ENCODE measurements at places on chromosomes 7 and 10.

DNA sequence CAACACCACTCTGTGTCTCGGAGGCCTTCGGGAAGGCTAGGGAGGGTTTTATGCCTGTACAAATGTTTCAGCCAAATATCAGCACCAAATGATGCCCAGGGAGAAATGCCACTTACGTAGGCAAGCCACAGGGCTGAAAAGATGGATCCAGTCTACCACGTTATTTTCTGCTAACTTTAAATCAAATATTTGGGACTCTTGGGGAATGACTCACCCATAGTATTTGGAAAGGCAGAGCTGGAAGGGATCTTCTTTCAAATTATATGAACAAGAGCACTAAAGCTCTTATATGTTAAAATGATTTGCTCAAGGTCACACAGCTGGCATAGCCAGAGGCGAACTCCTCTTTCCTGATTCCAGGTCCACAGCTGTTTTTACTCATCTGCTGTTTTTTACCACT lies 591.4 kb downstream of the SORCS1 start:
- DNase-seq = no peak

- no peak for DNase-seq
These were observed 38.4 kb downstream of the STAM start for GRCh38 chr10:17682236-17682946.

- DNase-seq = no peak
These were observed 558.7 kb downstream of the PTPRN2 start for GRCh38 chr7:158028971-158029370.

GRCh38 chr7:122485856-122486255 lies 181.3 kb upstream of the FEZF1 start:
- DNase-seq = no peak

DNA sequence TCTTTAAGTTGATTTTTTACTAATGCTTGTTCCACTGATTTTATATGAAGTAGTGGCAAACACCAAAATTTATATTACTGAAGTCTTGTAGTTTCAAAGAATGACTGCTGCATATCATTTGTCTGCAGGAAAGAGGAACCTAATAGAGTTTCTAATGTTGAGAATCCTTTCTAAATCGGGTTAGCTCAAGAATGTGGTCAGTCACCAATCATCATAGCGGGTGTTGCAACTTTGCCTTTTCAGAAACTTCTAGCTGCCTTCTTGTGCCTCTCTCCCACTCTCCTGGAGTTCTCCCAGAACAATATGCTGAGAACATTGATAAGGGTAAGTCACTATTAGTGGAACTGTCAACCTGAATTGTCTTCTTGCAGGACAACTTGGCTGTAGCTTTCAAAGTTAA lies 524.8 kb upstream of the SORCS1 start:
- DNase-seq = no peak

DNA sequence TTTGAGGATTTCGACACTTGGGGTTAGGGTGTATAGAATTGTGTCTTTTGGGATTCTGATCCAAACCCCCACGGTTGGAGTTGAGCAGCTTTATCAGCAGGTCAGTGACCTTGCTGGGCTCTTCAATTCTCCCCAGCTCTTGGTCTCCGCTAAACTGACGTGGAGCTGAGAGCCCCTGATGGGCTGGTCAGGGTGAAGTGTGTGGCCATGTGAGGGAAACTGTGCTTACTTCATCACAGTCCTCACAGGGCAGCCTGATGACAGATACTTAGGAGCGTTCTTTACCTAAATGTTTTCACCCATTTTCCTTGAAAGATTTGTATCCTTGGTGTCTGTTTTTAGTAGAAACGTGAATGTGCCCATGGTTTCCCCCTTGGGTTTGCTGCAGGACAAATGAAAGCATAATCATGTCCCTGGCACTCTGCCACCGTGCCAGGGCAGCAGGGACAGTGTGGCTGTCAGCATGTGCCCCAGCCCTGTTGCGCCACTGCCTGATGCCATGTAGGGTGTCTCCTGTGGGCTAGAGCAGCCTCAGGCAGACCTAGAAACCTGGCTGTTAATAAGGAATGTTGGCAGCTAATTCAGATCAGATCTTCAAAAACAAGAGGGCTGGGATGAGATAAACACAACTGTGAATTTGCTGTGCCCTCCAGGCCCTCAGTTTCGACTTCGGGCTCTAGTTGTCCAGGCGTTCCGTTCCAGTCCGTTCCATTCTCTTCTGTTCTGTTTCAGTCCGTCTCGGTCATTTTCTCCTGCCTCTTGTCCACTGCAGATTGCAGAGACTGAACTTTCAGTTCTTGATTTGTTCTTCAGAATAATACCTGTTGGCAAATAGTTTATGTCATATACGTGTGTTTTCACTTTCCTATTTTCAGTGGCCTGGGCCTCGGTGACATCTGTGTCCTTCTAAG lies 96.8 kb downstream of the TRRAP start:
- DNase-seq = no peak

- no peak for DNase-seq
These were observed 3.5 kb upstream of the BPGM start for GRCh38 chr7:134643131-134643530.

- DNase-seq = no peak
These were observed 509.7 kb upstream of the PODXL start for GRCh38 chr7:132065989-132066603.

DNA sequence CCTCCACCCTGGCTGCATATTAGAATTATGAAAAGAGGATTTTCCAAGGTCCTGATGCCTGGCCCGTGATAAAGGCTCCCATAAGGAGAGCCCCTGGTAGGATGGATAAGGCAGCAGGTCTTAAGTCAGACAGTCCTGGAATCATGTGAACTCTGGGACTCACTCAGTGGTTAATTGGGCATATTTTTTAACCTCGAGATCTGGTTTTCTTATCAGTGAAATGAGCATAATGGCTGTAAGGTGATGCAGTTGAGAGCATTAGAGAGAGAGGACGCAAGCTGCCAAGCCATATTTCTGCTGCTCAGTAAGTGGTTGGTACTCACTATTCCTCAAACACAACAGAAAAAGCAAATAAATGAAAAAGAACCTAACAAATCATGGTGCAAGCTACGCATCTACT lies 37.8 kb downstream of the TARP start:
- DNase-seq = no peak

DNA sequence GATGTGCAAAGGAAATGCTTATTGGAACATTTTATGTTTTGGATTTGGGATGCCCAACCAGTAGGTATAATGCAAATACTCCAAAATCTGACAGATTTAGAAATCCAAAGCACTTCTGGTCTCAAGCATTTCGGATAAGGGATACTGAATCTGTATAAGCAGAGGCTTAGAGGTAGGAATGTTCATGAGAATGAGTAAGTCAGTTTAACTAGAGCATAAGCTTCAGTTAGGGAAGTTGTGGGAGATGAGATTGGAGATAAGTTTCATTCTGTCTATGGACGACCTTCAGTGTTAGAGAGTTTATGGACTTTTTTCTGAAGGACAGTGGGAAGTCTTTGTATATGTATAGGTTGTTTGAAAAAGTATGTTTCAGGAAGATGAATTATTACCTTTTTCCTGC lies 10.4 kb downstream of the TAX1BP1 start:
- no peak for DNase-seq

DNA sequence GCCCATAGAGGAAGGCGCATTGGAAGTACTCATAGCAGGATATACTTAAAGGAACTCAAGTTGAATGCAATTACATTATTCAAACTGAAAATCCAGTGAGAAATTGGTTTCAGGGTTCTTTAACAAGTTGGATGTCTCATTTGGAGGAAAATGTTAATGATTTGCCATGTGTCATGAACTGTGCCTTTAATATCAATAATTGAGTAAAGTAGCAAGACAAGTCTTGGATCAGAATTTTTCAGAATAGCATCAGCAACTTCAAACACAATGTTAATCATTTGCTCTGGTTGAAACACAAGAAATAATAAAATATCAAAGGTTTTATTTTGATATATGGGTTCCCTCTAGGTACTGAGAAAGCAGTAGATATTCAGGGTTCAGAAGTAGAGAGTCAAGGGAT lies 24.5 kb upstream of the POU6F2 start:
- DNase-seq = no peak

DNA sequence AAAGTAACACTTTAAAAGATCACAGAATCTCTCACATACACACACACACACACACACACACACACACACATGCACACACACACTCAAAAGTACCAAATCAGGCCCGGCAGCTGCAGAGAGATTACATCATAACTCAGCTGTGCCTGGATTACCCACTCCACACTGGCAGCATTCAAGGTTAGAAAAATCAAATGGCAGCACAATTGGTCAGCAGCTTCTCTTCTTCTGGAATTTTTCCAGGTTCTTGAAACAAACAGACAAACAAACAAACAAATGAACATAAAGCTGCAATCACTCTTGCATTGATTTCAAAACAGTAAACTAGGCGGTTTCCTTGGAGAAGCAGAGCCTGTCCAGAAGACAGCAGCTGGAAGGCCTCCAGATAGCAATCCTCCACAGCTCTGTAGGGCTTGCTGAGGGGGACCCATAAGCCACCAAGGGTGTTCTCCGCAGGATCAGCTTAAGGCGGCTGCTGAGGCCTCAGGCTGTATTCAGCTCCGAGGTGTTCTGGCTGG lies 24.5 kb upstream of the FAM133B start:
- no peak for DNase-seq

DNA sequence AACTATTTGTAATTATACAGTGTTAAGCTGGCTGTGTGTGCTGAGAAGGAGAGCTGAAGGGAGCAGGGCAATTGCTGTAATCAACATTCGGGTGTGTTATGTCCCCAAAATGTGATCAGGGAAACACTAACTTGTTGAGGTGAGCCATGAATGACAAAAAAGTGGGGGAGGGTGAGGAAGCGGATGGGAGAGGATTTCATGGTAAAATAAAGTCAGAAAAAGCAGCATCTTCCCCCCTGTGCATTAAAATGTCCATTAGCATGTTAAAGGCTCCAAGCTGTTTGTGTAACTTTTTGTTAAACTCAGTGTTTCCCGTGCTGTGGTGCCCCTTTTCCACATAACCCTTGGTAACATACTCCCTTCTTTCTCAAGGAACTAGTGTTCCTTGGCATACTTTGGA lies 84.9 kb downstream of the ARID5B start:
- no peak for DNase-seq

- DNase-seq = no peak
These were observed 66.6 kb upstream of the WNT16 start for GRCh38 chr7:121262221-121262620.

GRCh38 chr7:74501298-74501697 lies 47.6 kb downstream of the GTF2IRD1 start:
- DNase-seq = no peak

All from K562 (cell line).